ENCODE measurements at places on chromosomes 7 and 10.

- DNase-seq, result no peak
Observed at GRCh38 chr10:73937333-73938043, 26.6 kb downstream of the PLAU start.

GRCh38 chr7:11830582-11831155 lies 1.3 kb downstream of the THSD7A start:
- DNase-seq, result peak; percentile 57

- DNase-seq, result no peak
Observed at GRCh38 chr7:14751461-14751860, 151.1 kb downstream of the DGKB start.

GRCh38 chr7:111914291-111914690 lies 291.9 kb downstream of the DOCK4 start:
- no peak for DNase-seq

All from lung (tissue), 17 donors.